ENCODE measurements at places on chromosomes 12 and 14.

DNA sequence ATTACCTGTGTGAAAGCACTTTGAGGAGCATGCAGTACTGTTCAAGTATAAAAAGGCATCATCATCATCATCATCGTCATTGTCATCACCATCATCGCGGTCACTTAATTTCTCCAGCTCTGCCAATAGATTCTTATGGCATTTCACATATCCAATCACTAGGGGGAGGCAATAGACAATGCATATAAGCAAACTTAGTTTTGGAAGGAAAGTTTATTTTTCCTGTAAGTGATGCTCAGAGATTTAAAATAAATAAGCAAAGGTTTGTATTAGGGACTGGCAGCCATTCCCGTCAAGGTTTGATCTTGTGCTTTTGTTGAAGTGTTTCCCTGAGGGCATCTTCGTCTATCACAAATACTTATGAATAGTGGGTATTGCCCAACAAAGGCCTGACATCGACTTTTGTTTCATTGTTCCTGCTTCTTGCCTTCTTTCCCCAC, 127.4 kb downstream of the KTN1 start:
- DNase-seq, result no peak

GRCh38 chr14:94123296-94123695, 6.1 kb downstream of the IFI27L2 start:
- no peak for DNase-seq

DNA sequence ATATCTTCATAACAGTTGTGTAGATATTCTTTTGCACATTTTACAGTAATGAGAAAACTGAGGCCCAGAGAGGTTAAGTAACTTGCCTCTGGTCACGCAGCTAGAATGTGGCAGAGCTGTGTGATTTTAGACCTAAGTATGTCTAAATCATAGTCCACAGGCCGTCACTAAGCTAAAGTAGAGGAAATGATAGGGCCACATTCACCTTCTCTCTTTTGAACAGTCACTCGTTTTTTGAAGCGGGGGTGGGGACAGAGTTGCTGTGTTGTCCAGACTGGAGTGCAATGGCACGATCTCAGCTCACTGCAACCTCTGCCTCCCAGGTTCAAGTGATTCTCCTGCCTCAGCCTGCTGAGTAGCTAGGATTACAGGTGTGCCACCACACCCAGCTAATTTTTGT, 68.5 kb downstream of the RASSF3 start:
- no peak for DNase-seq

DNA sequence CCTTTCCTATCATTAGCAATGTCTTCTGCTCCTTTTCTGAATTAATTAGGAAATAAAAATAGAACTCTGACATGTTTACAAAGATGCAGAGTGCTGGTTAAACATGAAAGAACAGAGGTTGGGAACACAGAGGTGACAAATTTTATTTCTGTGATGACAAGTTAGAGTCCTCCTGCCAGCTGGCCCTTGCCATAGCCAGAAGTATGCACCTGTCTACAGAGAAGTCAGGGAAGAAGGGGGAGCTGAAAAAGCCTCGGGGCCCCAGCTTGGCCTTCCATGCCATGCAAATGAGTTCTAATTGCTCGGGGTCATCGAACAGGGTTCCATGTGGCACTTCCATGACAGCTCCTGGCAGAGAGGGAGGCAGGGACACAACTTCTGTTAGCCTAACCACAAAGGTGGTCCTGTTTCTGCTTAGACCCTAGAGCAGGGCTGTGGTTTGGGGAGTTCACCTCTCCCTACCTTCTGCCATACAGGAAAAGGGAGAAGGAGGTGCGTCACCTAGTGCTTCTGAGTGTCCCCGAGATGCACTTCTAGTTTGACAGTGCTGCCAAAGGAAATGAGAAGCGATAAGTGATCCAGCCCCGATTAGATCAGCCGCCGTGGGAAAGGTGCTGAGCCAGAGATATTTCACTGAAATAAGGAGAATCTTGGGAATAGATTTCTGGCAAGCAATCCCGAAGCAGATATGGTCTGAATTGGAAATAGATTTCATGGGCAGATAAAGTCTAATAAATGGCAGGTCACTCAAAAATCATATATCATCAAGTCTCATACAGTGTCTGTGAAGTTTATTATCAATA, 155.8 kb upstream of the FOXN3 start:
- no peak for DNase-seq

GRCh38 chr14:52733824-52734223, 3.9 kb downstream of the STYX start:
- DNase-seq, result no peak

DNA sequence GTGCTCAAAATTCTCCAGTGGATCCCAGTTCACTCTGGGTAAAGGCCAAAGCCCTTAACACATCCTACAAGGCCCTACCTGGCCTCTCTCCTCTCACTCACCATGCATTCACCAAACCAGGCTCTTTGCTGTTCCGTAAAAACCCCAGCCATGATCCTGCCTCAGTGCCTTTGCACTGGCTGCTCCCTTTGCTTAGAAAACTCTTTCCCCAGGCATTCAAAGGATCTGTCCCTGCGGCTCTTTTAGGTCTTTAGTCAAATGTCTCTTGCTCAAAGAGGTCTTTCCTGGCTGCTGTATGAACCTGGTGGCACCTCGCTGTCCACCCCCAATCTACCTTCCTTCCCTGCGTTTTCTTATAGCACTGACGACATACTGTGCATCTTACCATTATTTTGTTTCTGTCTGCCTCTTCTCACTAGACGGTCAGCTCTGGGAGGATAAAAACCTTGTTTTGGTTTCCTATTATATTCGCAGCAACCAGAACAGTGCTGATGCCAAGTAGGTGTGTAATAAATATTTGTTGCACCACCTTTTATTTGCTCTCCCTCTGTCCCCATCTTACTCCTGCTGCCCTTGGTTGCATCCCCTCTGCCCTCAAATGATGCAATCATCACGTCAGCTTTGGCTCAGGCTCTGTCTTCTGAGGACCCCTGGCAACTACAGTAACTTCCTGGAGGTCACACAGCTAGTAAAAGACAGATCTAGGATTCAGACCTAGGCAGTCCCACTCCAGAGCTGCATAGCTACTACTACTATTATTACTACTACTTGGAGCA, 23.8 kb upstream of the DICER1 start:
- no peak for DNase-seq

DNA sequence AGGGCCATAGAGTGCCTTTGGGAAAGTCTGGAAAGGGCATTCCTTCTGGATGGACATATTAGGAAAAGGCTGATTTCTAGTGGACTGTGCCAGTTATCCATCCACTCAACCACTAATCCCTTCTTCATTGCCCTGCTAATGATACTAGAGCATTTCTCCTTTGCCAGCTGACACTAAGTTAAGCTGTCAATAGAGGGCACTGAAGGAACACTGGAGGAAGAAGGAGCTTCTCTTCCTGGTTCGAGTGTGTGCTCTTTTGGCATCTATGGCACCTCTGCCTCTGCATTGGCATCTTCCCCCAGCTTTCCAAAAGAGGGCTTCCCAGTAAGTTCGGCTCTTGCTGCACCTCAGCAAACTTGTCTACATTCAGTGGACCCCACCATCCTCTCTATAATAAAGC, 165.4 kb downstream of the DERA start:
- DNase-seq, result peak; percentile 8

GRCh38 chr14:61258985-61259384, 22.2 kb downstream of the TMEM30B start:
- no peak for DNase-seq

- DNase-seq, result no peak
These were observed 167.9 kb downstream of the PHETA1 start for GRCh38 chr12:111201036-111201435.

DNA sequence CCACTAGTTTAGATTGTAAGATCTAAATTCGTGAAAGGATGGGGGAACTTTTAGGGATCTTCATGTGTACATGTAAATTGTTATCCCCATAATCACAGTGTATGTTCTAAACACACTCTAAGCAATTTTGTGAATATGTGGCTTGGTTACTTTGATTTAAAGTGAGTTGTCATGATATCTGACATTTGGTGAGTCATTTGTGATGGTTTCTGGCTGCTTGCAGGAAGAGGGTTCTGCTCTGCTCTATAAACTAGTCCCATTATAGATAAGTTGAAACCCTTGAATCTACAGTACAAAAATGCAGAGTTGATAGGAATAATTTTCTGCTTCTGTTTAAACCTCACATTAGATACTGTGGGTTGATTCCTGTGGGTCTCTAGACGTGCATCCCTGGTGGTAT, 14.8 kb downstream of the GUCY2C start:
- no peak for DNase-seq

DNA sequence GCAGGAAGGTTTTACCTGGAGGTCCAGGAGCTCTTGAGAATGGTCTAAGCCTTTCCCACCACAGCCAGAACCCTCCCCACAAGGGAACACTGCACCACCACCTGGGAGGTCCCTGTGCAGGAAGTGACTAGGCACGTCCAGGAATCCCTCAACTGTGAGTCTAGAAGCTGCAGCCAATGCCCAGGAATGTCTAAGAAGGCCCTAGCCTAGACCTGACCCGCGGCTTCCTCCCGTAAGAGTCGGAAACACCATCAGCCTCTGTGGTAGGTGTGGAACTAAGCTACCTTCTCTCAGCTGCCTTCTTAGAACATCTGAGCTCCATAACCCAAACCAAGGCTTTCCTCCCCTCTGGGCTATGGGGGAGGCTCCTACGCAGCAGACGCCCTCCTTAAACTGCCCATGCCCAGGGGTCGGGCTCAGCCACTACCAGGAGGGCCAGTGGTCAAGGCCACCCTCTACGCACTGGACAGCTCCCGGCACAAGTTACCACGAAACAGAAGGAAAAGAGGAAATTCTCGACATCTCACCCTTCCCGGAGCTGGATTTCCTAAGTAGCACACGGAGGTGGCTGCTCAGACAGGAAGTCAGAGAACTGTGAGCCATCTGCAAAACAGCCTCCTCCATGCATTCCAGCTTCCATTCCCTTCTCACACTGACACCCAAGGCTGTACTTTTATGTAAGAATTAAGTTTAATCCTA, 25.5 kb downstream of the ZFYVE21 start:
- DNase-seq, result no peak

GRCh38 chr12:124153392-124153791, 141.5 kb upstream of the RFLNA start:
- no peak for DNase-seq

- no peak for DNase-seq
These were observed at the start of gene LGALS3 for GRCh38 chr14:55129086-55129427. Gene LGALS3 (plus strand): TSS chr14:55129252. CDS start chr14:55137374, 8,122 bp downstream.

GRCh38 chr12:3863756-3864155, 9.4 kb downstream of the PARP11 start:
- DNase-seq, result no peak

GRCh38 chr12:70157099-70157498, 86.1 kb upstream of the CNOT2 start:
- DNase-seq, result no peak

DNA sequence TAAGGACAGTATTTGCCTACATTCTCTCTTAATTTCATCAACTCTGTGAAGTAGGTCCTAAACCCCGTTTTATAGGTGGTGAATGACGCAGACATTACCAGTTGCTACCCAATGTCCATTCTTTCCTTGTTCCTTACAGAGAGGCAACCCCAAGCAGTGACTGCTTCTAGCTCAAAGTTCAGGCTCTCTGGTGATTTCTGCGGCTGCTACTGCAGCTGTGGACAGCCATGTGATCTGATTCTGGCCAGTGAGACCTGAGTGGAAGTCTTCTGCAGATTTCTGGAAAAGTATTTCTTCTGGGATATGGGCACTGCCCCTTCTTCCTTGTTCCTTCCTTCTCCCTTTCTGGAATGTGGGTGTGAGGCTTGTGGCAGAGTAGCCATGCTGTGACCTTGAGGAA, 82.9 kb downstream of the ARF6 start:
- no peak for DNase-seq

GRCh38 chr12:30999723-31000122, 73.2 kb downstream of the TSPAN11 start:
- no peak for DNase-seq

GRCh38 chr12:67681105-67681778, 32.7 kb downstream of the DYRK2 start:
- DNase-seq, result no peak

- no peak for DNase-seq
These were observed 107.1 kb downstream of the TMTC2 start for GRCh38 chr12:82793751-82794281.

GRCh38 chr14:30521899-30522736, 36.8 kb upstream of the G2E3 start:
- no peak for DNase-seq

DNA sequence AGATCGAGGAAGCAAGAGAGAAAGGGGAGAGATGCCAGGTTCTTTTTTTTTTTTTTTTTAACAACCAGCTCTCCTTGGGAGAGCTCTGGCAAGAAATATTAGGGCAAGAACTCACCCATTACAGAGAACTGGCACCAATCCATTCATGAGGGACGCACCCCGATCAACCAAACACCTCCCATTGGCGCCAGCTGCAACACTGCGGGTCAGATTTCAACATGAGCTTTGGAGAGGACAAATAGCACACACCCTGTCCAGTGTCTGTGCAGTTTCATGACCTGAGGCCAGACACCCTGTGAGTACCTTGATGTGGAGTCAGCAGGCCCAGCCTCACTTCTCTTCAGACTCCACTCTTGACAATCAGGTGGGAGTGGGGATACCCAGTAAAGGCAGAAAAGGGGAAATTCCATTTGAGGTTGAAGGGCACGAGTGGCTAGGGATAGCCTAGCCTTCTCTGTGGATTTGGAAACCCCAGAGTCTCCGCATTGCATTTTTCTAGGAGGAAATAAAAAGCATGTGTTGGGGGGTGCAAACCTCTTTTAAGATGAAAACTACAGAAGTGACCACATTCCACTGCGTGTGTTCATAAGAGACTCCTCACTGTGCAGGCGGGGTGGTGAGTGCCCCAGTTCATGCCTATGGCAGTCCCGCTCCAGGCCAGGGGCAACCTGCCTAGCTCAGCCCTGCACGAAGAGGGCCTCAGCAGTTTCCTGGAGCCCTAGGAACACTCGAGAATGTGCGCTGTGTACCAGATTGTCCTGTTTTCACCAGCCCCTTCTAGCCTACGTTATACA, 42.4 kb upstream of the GPATCH2L start:
- DNase-seq, result no peak

GRCh38 chr14:34003082-34003668, 52.3 kb upstream of the EGLN3 start:
- DNase-seq, result no peak

DNA sequence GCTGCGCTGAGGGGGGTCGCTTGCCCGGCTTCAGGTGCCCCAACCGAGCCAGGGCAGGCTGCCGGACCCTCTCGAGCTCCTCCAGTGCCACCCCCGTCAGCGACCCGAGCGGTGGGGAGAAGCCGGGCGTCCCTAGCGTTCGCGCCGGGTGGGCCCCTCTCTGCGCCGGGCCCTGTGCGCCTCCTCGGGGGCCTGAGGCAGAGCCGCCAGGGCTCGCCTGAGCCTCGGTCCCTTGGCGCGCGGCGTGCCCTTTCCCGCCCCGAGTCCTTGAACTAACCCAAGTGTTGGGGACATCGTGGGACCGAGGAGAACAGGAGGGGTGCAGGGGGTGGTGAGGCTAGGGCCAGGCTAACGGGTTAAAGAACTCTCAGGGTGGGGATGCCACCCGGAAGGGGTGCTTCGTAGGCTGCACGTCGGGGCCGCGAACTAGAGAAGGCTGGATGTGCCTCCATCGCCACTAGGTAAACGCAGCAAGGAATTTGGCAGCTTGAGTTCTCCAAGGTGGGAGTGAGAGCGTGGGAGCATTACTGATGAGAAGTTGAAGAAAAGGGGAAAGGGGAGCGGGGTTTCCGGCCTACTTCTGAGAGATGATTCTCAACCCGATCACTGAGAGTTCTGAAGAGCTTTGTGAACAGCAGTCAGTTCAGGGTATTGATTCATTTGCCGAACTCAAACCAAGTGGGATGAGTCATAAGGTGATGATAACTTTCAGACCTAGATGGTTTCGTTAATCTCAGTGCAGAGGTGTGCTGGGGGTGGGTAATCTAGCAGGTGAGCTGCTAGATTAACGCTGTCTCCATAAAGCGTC, 618 bp downstream of the RNF34 start:
- DNase-seq, result peak; percentile 80
